ENCODE measurements at places on chromosomes 12 and 14.

DNA sequence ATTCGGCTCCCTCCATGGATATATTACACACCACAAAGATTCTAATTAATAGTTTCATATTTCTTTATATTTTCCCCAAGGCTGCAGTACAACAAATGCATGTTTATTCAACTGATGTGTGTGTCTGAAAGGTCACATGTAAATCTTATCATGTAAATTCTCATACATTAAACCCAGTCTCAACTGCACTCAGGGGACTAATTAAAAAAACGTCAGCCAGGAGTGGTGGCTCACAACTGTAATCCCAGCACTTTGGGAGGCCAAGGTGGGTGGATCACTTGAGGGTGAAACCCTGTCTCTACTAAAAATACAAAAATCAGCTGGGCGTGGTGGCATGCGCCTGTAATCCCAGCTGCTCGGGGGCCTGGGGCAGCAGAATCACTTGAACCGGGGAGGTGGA is 67.8 kb downstream of the MAP3K9 start:
- DNase-seq, result no peak

- no peak for DNase-seq
Measured at GRCh38 chr12:96197503-96198272, 3.5 kb downstream of the ELK3 start.

DNA sequence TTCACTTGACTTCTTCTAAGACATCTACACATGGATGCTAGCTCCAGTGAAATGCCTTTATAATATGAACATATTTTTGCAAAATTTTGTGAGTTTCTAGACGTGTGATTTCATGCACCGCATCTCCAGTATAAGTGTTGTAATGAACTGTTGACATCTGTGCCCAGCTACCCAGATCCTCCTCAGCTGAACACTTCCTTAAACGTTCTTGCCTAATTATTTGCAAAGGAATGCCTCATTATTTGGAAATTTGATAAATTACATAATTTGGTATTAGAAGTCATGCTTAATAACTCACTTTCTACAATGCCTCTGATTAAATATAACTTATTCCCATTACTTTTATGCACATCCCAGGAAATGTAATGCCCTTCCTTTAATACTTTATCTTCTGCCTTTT is 14.0 kb downstream of the OR11G2 start:
- peak; percentile 4 for DNase-seq

DNA sequence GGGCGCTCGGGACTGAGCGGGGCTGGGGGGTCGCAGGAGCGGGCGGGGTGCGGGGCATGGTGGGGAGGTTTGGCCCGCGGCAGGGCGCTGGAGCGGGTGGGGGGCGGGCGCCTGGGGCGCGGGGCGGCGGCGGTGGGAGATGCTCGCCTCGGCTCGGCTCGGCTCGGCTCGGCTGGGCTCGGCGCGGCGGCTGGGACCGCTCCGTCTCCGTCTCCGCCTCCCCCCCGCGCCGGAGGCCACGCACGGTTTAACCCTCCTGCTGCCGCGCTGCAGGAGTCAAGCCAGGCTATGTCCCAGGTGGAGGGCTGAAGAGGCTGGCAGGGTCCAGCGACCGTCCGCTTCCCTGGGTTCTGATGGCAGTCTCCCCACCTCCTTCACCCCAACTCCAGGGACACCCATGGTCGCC is at the start of gene PIANP:
Gene PIANP (minus strand): TSS at position 170 of the 406 bp plus-strand sequence. CDS start 2,754 bp downstream, outside the sequence.
- no peak for DNase-seq

GRCh38 chr14:71833476-71833875 is 98.8 kb upstream of the RGS6 start:
- DNase-seq, result no peak

- no peak for DNase-seq
Measured at GRCh38 chr14:67630938-67631337, 11.2 kb downstream of the ARG2 start.

GRCh38 chr12:62789851-62790250 is 145.1 kb downstream of the PPM1H start:
- no peak for DNase-seq

DNA sequence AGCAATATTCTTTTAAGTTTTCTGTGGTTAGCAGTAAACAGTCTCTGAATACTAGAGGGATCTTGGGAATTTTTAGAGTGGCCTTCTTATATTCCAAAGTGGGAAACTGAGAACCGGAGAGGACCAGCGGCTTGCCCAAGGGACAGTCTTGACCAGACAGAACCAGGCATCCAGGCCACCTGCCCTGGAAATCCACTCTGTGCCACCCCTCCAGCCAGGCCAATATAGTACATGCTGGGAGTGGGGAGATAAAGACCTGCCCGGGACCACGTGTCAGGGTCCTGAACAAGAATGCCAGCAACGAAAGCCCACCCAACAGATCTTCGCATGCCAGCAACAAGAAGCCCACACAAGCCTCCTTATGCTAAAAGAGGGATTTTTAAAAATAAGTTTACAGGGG is 49.4 kb upstream of the RIN3 start:
- DNase-seq, result no peak

DNA sequence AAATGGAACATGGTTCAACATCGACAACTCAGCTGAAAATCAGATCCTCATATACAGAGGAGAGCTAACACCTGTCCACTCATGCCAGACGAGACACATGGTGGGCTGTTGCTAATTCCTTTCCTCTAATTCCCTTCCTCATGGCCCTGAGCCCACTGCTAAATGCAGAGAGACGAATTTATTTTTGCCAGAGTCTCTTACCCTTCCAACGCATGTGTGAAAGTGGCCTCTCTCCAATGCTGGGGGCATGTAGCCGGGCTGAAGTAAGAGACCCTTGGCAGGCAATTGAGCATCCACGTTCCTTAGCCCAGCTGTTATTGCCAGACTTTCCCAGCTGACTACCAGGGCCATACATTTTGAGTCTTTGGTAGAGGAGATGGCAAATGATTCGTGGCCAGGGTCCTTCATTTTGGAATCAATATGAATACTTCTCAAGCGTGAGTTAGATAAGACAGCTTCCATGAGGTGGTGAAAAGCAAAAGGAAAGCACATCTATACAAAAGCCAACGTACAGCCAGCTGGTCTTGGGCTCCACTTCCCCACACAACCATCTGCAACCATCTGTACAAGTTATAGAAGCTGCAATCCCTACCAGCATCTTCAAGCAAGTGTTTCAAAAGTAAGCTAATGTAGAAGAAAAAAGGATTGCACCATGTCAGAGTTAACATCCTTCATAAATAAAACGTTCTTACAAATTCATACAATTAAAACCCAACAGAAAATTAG is 28.6 kb downstream of the CORO1C start:
- DNase-seq, result no peak

GRCh38 chr14:98156411-98156810 is 1115.6 kb downstream of the BCL11B start:
- DNase-seq, result no peak

DNA sequence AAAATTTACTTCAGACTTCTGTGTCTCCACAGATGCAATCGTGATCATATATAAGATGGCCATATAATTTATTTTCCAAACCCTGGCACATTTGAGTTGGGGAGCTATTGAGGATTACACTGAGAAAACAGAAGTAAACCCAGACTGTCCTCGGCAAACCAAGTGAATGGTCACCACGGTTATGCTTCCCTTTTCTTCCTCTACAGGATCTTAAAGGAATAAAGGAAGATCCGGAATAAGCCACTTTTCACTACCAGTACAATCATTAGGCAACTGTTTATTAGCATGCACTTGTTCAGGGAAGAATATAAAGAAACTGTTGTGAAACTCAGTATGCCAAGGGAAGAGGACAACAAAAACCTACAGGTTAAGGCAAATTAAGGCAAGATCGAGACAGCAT is 27.6 kb downstream of the SBNO1 start:
- DNase-seq, result no peak

GRCh38 chr12:29317556-29318363 is 63.2 kb downstream of the ERGIC2 start:
- peak; percentile 91 for DNase-seq

GRCh38 chr12:101634724-101635123 is 40.0 kb downstream of the MYBPC1 start:
- DNase-seq, result no peak

DNA sequence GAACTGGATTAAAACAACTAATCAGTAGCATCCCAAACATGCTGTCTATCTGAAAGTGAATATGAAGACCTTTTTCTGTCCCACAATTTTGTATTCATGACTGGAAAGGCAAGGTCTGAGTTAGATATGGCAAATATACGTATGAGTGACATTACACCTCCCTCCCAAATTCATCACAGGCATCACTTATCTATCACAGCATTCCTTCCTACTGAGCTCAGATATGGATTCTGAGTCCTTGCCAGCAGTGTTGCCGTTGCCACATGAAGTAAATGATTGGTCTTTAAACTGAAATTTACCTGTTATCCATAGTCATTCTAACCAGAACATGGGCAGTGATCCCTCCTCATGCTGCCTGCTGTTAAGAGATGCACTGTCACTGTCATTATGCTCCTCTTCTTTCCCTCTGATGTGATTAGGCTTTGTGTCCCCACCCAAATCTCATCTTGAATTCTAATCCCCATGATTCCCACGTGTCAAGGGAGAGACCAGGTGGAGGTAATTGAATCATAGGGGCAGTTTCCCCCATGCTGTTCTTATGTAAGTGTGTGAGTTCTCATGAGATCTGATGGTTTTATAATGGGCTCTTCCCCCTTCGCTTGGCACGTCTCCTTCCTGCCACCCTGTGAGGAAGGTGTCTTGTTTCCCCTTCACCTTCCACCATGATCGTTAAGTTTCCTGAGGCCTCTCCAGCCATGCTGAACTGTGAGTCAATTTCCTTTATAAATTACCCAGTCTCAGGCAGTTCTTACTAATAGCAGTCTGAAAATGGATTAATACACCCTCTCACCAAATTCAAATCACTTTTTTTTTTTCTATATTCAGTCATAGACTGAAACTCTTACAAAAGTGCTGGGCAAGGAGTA is 288.4 kb downstream of the NUAK1 start:
- DNase-seq, result no peak

DNA sequence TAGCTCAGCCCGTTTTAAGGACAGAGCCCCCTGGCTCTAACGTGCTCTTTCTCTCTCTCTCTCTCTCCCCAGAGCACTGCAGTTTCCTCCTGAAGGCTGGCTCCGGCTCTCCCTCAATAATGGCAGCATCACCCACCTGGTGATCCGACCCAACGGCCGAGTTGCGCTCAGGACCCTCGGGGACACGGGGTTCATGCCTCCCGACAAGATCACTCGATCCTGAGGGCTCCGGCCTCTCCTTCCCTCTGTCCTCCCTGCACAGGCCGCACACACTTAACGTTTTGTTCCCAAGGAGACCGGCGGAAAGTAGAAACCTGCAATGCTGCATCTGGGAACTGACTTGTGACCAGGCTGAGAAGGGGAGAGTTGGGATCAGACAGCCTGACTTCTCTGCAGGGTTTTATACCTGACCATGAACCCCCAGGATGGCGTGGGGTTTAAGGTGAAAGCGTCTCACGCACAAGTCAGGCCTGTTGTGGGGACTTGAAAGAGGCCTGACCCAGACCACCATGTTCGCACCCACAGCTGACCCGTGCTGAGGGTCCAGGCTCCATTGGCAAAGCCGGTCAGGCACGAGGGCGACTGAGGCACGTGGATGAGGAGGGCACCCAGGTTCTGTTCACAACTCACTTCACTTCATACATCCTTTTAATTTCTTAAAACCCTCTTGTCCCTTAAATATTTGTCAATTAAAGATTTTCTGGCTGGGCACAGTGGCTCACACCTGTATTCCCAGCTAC is 10.1 kb downstream of the PGAM5 start:
- no peak for DNase-seq

DNA sequence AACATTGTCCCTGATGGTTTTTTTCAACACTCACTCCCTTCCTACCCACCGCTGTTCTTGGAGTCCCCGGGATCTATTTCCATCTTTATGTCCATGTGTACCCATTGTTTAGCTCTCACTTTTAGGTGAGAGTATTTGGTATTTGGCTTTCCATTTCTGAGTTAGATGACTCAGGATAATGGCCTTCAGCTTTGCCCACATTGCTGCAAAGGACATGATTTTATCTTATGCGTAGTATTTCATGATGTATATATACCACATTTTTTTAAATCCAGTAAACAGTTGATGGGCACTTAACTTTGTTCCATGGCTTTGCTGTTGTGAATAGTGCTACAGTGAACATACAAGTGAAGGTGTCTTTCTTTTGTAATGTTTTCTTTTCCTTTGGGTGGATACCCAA is 123.5 kb upstream of the KITLG start:
- no peak for DNase-seq

DNA sequence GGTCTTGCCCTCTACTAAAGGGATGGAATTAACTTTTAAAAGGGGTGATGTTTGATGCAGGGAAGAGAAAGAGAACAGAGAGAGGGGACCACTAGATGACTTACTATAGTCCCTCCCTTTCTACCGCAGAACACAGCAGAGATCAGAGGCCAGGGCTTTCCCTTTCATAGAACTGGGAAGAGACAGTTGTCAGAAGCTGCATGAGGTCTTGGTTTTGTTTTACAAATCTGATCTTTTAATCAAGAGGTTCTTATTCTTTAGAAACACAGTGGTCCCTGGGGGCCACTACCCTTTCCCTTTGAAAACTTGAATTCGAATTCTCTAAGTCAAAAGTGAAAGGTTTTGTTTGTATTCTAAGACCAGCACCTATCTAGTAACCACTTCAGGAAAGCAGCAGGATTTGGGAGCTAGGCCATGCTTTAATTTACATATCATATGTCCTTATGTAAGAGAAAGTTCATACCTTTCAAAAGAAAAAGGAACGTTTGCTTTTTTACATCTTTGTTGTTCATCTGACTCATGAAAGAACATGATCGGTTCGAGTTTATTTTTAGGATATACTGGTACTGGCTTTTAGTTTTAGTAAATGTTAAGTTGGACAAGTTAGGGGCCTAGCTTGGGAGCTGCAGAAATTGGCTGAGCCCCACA is 6.3 kb downstream of the FBXL14 start:
- DNase-seq, result no peak

- no peak for DNase-seq
Measured at GRCh38 chr12:53733051-53733806, 6.0 kb upstream of the CALCOCO1 start.

- no peak for DNase-seq
Measured at GRCh38 chr12:51661199-51661598, 70.2 kb downstream of the SCN8A start.
